ENCODE measurements at places on chromosomes 1 and 21. TPM values are rescaled to one million over a fixed set of nuclear protein-coding genes. Genes with fewer than 3 reads are reported as not detected.

GRCh38 chr21:35633501-35633900 lies 426.8 kb downstream of the SETD4 start:
- no peak for DNase-seq

- no peak for DNase-seq
Measured at GRCh38 chr1:47382399-47382983, 33.6 kb upstream of the FOXE3 start.

- DNase-seq: no peak
Measured at GRCh38 chr1:33848205-33848937, 15.5 kb upstream of the HMGB4 start.

GRCh38 chr1:100075773-100076172 lies 57.0 kb downstream of the SASS6 start:
- no peak for DNase-seq

DNA sequence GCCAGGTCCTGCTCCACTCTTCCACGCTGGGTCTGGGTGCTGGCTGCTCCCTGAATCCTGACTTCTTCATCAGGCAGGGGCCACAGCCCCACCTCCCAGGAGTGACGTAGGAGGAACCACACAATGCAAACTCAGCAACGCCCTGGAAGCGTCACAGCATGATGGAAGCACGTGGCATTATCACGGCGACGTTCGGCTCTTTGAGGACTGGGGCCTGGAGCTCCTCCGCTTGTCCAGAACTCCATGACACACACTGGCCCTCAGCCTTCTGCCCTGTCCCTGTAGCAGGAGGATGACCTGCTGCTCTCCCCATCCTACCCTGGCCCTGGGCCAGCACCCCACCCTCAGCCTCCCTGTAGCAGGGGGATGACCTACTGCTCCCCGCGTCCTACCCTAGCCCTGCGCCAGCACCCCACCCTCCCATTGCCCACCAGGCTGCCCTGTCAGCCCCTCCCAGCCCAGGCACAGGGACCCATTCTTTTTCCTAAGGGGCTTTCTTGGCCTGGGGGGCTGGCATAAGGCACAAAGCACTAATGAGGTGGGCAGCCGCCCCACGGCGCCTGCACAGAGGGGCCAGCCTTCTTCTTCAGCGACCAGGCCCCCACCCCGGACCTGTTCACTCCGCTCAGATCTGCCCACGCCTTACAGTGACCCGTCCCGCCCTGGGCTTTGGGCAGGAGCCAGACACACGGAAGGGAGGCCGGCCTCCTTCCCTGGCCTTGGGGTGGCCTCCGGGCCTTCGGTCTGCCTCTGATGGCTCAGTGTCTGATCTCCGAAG lies 65.7 kb downstream of the DHRS3 start:
- no peak for DNase-seq

DNA sequence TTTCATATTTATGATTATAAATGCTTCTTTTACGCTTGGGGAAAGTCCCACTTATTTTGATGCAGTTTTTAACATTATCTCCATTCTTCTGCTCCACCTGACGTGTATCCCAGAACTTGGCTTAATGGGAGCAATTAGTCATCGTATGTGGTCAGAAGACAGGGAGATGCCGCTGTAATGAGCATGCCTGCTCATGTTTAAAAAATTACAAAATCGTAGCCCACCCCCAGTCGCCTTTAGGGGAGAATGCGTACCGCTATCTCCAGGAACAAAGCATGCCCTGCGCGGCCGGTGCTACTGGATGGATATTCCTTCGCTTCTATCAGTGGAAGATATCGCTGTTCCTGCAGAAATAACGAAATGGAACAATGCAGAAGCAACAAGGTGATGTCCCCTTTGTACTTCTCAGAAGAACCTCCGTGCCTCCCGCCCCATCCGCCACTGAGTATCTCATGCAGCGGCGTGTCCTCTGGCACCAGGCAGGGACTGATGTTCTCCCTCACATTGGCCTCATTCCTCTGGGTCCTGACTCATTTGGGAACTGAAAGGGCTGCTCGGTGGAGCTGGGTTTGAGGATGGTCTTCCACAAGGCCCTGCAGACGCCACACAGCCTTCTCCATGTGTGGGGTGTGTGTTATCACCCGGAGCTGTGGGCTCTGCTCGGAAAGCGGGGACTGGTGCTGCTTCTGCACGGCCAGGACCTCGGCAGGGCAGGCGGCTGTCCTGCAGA lies 116.3 kb upstream of the COL6A1 start:
- DNase-seq: peak; percentile 80

DNA sequence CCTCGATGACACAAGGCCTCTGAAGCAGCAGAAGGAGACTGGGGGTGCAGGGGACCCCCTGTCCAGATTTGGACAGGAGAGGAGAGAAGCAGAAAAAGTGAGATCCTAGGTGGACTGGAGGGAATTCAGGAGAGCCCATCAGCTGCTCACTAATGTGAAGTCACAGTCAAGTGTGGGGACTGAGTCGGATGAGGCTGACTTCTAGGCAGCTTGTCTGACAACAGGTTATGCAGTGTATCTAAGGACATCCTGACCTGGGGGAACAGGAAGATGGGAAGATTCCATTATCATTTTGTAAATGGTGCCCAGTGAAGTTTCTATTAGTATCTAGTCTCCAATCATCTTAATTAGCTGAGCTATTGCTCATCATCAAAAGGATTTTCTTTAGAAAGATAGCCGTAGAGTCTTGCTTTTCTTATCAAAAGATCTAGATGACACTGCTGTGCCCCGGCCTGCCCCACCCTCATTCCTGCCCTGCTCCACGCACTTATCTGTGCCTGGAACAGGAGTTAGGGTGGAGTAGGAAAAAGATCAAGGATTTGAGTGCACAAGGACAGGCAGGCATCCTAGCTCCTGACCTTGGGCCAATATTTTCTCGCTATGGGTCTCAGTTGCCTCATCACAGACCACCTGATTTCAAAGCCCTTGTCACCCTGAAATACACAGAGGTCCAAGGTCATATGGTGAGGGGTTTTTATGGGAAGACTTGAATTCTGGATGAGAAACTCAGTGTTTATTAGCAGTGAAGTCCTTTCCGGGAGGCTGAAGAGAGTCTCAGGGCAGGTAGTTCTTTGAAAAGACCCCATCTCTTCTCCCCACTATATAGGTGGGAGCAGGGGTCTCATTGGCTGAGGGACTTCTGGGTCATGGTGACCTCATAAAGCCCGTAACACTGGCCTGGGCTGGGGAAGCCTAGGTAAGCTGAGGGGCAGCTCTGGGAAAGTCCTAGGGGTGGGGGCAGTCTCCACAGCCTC lies at the start of gene MROH7:
TSS of gene MROH7 (plus strand) at position 924 of the 974 bp plus-strand sequence. CDS start 11,141 bp downstream, outside the sequence.
- DNase-seq: no peak

GRCh38 chr1:33005838-33006421 lies 30.8 kb downstream of the AK2 start:
- DNase-seq: no peak

- no peak for DNase-seq
Measured at GRCh38 chr1:78387871-78388270, 102.9 kb upstream of the PTGFR start.

GREM2 gene
- total RNA-seq: not detected

CFAP107 gene
- total RNA-seq: not detected
